HS-5 (cell line): ENCODE measurements at places on chromosomes 11 and 22.

GRCh38 chr11:113689768-113690618, 16.1 kb downstream of the TMPRSS5 start:
- DNase-seq: no peak

DNA sequence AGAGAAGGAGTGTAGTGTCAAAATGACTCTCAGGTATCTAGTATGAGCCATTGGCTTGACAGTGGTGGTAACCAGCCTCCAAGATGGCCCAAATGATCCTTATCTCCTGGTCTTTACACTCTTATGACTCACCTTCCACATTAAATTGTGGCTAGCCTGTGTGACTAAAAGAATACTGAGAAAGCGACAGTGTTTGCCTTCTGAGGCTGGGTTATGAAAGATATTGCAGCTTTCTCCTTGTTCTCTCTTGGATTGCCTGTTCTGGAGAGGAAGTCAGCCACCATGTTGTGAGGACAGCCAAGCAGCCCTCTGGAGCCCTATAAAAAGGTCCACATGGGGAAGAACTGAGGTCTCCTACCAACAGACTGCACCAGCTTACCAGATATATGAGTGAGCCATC, 15.8 kb downstream of the C11orf71 start:
- no peak for DNase-seq

DNA sequence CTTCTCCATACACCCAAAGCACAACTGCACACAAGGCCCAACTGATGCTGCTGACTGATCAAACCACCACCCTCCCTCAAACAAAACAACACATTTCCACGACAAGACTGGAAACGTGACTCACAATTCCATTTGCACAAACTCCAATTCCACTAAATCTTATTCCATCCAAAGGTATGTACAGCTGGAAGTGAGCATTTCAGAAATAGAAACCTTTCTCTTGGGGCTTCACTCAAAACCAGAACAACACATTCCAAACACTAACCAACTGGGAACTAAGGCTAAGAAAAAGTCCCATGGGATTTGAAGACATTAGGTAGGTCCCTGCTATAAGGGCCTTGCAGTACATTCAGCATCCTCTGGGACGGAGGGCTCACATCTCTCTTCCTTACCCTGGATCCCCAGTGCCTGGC, 19.6 kb downstream of the MORC2 start:
- DNase-seq: no peak

GRCh38 chr11:106482917-106483785, 405.7 kb downstream of the AASDHPPT start:
- no peak for DNase-seq

GRCh38 chr11:26106726-26107125, 225.2 kb upstream of the ANO3 start:
- DNase-seq: no peak

DNA sequence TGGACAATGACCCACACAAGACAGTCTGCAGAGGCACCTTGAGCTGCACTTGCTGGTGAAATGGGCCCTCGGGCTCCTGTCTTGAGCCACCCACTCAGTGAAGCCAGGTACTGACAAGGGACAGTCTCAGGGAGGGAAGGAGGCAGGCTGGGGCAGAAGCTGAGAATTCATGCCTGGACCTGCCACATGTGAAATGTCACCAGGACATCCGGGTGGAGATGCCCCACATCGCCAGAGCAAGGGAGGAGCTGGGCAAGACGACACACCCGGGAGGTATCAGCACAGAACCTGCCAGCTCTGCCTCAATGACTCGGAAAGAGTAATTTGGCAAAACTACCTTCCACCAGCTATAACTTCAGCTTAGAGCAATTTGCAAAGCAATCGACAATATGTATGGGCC, 23.5 kb downstream of the CPT1A start:
- DNase-seq: no peak

DNA sequence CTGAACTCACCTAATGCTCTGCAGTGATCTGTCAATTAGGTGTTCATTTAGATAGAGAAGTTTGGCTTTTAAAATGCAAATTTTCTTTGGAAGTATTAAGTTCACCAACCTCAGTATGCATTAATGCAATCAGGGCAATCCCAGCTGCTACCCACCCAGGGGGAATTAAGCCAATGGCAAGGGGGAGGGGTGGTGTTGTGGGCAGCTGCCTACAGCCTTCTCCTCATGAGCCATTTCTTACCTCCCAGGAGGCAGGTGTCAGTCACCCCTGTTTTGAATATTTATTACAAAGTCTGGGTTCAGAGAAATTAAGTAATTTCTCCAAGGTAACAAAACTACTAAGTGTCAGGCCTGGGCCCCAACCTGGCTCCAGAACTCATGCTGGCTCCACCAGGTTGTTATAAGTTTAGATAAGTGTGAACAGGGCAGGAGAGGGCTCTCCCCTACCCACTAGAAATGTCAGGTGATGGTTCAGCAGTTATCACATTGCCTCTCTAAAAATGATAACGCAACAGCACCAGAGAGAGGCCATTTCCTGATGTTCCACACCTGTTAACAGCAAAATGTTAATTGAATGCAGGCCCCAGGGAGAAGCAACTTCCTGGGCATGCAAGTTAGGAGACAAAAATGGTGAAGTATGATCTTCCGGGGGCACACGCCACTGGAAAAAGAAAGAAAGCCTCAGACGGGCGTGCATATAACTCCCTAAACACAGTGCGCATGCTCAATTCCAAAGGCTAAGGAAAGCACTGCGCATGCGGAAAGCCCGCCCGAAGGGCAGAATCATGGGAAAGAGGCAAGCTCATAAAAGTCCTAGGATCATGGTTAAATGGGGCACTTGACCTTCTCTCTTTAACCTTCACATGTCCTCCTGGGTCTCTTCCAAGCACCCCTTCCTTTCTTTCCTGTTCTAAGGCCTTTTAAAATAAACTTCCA, 35.4 kb upstream of the GNAZ start:
- no peak for DNase-seq

DNA sequence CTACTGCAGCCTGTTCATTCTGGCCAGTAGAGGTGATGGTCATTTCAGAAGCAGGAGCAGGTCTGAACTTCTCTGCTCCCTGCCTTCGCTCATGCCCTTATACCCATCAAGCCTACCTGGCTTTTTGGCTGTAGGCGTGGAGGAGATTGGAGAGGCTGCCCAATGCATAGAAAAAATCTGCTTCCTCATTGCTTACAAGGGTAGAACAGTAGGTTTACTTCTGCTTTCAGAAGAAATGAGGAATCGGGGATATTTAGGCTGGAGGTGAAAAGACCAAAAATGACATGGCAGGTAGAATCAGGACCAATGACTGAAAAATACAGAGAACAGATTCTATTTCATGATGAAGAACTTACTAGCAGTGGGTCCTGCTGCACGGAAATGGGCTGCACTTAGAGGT, 72.9 kb upstream of the YWHAH start:
- DNase-seq: no peak

DNA sequence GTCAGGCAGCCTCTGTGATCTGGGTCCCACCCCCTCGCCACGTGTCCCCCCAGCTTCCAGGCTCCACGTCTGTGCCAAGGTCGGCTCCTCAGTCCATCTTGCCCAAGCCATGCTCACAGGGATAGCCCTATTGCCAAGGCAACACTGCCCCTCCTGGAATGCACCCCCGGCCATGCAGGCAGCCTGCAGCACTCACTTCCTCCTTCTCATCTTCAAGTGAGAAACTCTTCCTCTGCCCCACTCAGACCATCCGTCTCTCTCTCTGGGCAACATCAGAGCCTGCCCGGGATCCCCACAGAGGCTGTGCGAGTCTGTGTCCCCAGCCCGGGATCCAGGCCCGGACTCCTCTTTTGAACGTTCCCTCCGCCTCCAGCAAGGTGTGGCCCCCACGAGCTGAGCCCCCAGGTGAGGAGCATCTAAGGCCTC, 852.3 kb downstream of the BRD1 start:
- no peak for DNase-seq

DNA sequence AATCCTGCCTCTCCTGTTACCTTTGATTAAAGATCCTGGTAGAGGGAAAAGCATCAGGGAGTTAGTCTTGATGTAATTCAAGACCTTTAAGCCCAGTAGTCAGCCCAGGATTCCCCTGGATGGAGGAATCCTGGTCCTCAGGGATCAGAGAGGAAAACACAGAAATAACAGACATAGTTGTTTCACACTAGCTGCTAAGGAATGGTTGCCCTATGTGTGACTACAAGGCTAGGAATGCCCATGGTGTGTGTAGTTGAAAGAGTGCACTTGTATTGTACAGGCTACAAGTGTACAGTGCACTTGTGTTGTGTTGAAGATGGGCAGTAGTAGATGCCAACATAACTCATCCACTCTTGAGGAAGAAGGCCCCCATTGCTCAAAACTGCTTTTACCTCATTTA, 226.8 kb downstream of the AASDHPPT start:
- no peak for DNase-seq

GRCh38 chr11:64138398-64138797, 27.5 kb downstream of the MACROD1 start:
- no peak for DNase-seq

DNA sequence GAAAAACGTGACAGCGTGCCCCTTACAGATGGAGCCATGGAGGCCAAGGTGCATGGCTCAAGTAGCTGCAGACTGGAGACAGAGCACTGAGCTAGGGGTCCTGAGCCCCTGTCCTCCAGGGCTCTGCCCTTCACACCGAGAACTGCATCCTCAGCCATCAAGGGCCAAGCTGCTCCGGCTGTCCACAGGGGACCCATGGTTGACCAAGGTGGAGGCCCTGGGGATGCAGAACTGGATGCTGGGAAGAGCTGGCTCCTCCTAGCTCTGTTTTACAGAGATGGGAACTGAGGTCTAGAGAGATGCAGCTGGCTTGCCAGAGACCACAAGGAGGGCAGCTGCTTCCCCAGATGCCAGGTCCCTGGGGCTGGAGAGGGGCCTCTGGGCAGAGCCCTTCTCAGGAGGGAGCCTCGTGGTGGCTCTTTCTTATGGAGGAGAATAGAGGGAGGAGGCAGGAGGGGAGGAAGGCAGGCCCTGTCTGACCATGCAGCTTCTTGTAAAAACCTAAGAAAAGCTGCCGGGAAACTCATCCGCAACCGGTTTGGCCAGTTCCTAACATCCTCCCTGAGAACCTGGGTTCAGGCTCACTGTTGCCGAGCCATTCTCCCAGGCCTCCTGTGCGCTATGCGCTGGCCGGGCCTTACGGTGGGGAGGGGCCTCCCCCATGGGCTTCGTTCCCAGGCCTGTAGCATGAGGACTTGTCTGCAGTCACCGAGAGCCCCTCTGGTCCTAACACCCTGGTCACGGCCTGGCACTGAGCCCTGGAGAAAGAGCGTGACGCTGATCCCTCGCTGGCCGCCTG, 80.6 kb downstream of the WNT7B start:
- no peak for DNase-seq

DNA sequence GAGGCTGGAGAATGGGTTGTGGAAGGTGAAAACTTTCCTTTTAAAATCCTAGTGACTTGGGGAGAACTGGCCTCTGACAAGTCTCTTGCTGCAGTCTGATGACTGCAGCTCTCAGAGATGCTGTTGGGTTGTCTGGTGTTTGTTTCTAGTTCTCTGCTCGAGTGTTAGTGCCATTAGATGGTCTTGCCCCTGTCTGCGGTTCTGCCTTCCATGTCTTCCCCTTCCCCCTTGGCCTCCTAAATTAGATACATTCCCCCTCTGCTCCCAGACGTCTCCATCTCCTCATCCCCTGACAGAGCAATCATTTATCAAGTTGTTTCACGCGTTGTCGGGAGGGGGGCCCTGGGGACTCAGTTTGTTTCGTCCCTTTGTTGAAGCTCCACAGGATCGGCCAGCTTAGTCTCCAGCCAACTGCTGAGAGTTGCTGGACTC, 67.7 kb downstream of the CECR2 start:
- no peak for DNase-seq

GRCh38 chr22:23533328-23533762, 46.7 kb downstream of the IGLL1 start:
- DNase-seq: no peak

DNA sequence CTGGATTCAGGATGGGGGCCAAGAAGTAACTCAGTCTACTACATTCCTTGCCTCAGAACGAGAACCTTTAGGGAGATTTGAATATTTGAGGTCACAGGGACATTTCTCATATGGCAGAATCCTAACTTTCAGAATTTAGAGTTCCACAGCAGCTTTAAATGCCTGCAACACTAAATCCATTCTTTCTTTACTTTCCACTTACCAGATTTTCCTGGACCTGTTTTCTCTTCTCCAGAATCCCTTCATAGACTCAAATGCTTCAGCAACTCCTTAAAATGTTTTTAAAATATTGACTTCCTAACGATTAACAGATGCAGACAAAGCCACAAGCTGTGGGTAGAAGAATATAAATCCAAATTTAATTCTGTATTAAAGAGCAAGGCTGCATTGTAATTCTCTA, 63.1 kb downstream of the PRSS23 start:
- no peak for DNase-seq

DNA sequence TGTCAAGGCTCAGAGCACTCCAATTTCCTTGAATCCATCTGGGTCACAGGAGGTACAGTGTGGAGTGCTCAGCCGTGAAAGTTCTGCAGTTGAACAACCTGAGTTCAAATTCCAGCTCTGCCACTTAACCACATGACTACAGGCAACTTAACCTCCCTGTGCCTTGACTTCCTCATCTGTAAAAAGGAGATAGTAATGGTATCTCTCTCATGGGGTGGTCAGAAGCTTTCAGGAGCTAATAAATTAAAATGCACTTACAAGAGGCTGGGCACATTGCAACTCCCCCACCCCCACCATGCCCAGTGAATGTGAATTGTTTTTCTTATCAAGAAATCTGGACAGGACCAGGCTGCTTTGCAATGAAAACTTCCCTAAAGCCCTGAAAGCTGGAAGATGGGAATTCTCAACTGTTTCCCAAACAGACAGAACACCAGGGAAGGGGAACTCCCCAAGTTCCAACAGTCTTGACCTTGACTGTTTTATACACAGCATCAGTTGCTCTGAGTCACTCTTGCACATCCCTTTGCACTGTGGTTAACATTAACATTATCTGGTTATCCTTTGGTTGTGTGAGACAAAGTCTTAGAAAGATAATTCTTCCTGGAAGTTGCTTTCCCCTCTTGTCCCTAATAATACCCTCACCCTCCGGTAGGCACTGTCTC, 137.0 kb downstream of the SLC1A2 start:
- no peak for DNase-seq

DNA sequence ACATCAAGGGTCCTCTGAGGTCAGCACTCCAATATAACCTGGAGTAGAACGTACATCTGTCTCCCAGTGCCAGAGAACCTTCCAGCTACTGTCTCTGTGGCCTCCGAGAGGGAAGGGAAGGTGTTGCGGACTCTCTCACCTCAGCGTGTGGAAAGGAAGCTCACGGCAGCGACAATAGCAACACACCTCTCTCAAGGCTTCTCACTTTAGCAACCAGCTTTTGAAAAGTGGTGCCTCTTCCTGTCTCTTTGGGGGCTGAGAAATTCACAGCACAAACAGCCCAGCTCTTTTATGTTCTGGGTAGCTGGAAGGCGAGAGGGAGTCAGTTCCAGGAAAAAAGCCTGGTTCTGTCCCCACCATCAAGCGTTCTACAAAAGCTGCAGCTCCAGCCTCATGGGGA, 156.9 kb upstream of the TBCEL start:
- DNase-seq: no peak

DNA sequence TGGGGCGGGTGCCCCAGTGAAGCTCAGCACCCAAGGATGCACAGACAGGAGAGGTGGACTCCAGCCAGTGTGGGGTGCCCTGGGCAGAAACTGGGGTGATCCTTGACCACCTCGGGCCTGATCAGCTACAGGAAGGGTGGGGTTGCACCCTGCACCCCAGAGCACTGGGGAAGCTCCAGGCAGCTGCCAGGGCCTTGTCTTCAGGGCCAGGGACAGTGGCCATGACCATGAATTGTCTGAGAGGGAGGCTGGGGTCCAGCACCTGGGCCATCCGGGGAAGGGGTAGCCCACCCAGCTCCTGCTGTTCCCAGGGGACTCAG, 17.6 kb downstream of the IL17REL start:
- no peak for DNase-seq

GRCh38 chr22:49190816-49191505, 636.7 kb downstream of the BRD1 start:
- DNase-seq: no peak

- DNase-seq: no peak
Observed at GRCh38 chr11:71543866-71544265, 4.4 kb upstream of the KRTAP5-9 start.
